ENCODE measurements at places on chromosomes 3 and 15. TPM values are rescaled to one million over a fixed set of nuclear protein-coding genes. Genes with fewer than 3 reads are reported as not detected.

GRCh38 chr3:119608405-119609000 lies 10.8 kb downstream of the PLA1A start:
- no peak for DNase-seq

KCNH8 gene
- 13.1 TPM for total RNA-seq

DVL3 gene
- 30.9 TPM for total RNA-seq

CHRFAM7A gene
- 3.9 TPM for total RNA-seq

- DNase-seq: no peak
Observed at GRCh38 chr3:151841801-151842200, 27.9 kb downstream of the AADAC start.

DNA sequence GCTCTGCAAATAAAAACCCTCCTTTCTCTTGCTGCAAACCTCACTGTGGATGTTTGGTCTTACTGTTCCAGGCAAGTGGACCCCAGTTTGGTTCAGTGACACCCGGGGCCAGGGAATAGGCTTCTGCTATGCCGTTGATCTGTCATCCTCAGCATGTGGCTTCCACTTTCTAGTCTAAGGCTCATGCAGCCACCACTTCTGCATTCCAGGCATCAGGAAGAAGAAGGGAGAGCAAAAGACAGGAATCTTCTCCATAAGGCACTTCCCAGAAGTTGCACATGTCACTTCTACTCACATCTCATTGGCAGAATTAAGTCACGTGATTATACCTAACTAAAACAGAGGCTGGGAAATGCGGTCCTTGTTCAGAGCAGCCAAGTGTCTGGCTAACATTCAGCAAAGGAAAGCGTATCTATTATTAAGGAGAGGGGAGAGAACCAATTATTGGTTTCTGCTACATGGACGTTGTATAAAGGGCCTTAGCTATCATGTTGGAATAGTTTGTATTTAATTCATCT lies 173.6 kb upstream of the PFN2 start:
- no peak for DNase-seq

GRCh38 chr3:119810018-119810435 lies 28.1 kb downstream of the NR1I2 start:
- DNase-seq: no peak

KBTBD12 gene
- 3.4 TPM for total RNA-seq

GPR149 gene
- total RNA-seq: 0.16 TPM

GRCh38 chr3:170130532-170130931 lies 51.0 kb downstream of the PHC3 start:
- DNase-seq: no peak

DNA sequence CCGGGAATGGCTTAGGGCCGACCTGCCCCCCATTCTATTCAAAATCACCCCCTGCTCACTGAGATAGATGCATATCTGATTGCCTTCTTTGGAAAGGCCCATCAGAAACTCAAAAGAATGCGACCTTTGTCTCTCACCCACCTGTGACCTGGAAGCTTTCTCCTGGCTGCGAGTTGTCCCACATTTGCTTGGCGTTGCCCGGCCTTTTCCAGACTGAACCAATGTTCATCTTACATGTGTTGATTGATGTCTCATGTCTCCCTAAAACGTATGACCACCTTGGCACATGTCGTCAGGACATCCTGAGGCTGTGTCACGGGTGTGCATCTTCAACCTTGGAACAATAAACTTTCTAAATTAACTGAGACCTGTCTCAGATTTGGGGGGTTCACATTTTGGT lies 3.4 kb upstream of the MUC20 start:
- no peak for DNase-seq

BFSP2 gene
- 1.1 TPM for total RNA-seq

TMC3 gene
- total RNA-seq: 0.47 TPM

GRCh38 chr3:5149306-5149880 lies 27.3 kb downstream of the ARL8B start:
- DNase-seq: no peak

- DNase-seq: no peak
Observed at GRCh38 chr15:78880813-78881212, 8.1 kb downstream of the MORF4L1 start.

CD96 gene
- total RNA-seq: not detected

- no peak for DNase-seq
Observed at GRCh38 chr3:124952282-124952855, 17.8 kb upstream of the MUC13 start.

GRCh38 chr15:56886363-56886931 lies 32.0 kb upstream of the TCF12 start:
- DNase-seq: no peak

All from occipital lobe (tissue), 3 donors.